ENCODE measurements at places on chromosomes 1 and 21.

DNA sequence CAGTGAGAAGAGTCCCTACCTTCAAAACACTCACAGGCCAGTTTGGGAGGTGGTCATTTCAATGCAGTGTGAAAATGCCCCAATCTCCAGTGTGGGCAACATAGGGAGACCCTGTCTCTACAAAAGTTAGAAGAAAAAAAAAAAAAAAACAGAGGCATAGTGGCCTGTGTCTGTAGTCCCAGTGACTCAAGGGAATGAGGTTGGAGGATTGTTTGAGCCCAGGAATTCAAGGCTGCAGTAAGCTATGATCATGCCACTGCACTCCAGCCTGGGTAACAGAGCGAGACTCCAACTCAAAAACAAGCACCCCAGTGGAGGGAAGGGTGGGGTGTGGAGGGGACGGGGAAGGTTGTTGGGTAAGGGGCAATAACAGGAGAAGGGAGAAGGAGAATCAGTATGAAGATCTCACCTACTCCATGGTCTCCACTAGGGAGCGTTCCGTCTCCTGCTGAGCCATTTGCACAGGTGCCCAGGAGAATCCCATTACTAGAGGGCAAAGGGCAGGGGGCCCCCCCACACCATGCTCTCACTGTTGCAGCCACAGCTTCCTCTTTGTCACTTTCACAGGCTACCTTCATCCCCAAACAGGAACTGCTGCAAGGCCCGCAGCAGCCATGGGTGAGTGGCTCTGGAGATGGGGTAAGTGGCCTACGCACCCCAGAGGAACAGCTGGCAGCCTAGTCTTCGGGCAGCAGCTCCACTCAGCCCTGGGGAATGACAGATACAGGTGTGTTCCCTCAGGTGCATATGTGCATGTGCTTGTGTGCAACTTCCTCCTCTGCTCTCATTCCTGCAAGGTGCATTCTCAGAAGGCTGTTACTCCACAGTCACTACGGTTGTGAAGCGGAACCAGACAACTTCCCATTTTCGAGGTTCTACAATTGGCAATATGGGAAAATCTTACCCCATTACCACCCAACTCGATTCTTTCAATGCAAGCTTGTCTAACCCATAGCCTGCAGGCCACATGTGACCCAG lies 87.9 kb upstream of the LYST start:
- DNase-seq, result peak; percentile 52

GRCh38 chr1:23801338-23801748 lies 789 bp upstream of the GALE start:
- no peak for DNase-seq

DNA sequence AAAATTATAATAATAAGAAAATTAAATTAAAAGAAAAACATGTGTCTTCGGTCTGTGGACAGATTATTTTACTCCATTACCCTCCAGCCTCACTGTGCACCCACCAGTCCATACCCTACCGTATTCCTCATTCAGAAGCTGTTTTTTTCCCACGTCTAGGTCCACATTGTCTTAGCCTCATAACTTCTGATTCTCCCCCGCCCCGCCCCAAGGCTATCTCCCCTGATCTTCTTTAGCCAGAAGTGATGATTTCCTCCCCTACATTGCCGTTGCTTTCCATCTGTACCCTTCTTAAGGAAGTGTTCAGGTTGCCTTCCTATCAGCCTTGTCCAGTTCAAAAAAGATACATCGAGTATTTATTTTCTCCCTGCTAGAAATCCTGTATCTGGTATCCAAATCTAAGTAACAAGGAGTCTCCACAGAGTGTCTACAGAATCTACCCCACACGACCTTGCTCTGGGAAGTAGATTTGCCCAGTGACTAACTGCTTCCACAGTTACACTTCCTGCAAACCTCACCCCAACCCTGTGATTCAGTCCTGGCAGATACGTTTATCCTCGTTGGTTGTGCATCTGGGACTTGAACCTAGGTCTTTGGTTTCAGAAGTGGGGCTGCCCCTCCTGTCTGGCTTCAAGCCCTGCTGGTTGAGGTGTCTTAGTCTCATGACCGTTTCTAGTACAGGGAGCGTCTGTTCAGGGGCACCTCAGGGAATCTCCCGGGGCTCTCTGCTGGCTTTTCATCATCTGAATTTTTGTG lies 470.2 kb downstream of the CAMTA1 start:
- no peak for DNase-seq

GRCh38 chr21:46667741-46668380 lies 32.4 kb downstream of the PRMT2 start:
- DNase-seq, result no peak

- DNase-seq, result no peak
Measured at GRCh38 chr1:185846672-185847444, 112.7 kb downstream of the HMCN1 start.

DNA sequence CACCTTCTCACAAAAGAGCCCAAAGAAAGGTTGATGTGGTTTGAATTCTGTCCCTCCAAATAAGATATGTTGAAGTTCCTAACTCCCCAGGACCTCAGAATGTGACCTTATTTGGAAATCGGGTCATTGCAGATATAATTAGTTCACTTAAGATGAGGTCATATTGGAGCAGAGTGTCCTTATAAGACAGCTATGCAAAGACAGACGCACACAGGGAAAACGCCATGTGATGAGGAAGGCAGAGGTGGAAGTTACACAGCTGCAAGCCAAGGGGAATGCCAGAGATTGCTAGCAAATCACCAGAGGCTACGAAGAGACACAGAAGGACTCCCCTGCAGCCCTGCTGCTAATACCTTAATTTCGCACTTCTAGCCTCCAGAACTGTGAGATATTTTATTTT lies 5.2 kb upstream of the ABCB10 start:
- no peak for DNase-seq

DNA sequence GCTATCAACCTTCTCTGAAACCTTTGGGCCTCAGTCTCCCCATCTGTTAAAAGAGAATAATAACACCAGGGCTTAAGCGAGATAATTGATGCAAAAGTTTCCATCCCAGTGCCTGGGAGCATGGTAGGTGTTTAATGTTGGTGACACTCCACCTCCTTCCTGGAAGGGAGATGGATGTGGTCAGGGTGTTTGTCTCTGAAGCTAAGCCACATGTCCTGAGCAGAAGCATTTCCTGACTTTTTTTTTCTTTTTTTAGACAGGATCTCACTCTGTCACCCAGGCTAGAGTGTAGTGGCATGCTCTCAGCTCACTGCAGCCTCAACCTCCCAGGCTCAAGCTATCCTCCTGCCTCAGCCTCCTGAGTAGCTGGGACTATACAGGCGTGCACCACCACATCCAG lies 72.6 kb upstream of the HMGB4 start:
- DNase-seq, result no peak

DNA sequence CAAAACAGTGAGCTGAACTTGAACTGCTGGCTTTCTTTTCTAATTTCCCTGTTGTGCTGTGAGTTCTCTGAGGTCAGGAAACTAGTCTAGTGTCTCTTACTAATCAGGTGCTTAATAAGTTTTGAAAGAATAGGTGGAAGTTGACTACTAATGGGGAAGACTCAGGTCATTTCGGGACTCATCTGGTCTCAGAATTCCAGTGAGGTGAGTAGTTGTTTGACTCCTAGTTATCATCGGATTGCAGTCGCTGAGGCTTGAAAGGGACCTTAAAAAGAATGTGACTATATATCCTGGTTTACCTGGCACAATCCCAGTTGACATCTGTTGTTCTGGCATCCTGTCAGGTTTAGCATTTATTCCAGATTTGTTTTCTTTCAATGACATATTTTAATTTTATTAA lies 81.4 kb upstream of the SPAG17 start:
- DNase-seq, result no peak

GRCh38 chr1:107294686-107295085 lies 153.8 kb downstream of the NTNG1 start:
- DNase-seq, result no peak

- DNase-seq, result no peak
Measured at GRCh38 chr1:220221670-220222069, 50.6 kb downstream of the RAB3GAP2 start.

DNA sequence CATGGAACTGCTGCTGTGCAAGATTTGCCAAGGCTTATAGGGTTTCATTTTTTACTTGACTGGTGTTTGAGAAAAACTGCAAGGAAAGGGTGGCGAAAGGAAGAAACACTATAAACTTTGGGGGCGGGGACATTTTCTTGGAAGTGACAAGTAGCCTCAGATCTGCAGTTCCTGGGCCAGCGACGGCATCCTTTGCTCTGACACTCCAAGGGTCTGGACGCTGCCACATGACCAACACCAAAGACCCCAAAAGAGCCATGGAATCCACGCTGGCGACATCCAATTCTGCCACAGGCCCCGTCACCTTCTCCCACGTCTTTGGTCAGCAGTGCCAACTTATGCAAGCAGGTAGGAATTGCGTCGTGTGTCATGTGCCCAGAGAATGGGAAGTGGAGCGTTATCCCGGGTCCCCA lies 193.4 kb downstream of the PRDM2 start:
- DNase-seq, result no peak

GRCh38 chr1:60153961-60154360 lies 80.4 kb upstream of the C1orf87 start:
- no peak for DNase-seq

- DNase-seq, result no peak
Measured at GRCh38 chr1:9960011-9960410, 16.7 kb downstream of the NMNAT1 start.

- no peak for DNase-seq
Measured at GRCh38 chr1:4796161-4797015, 142.0 kb downstream of the AJAP1 start.

- DNase-seq, result peak; percentile 63
Measured at GRCh38 chr1:203306089-203306964, 1.0 kb downstream of the BTG2 start.

DNA sequence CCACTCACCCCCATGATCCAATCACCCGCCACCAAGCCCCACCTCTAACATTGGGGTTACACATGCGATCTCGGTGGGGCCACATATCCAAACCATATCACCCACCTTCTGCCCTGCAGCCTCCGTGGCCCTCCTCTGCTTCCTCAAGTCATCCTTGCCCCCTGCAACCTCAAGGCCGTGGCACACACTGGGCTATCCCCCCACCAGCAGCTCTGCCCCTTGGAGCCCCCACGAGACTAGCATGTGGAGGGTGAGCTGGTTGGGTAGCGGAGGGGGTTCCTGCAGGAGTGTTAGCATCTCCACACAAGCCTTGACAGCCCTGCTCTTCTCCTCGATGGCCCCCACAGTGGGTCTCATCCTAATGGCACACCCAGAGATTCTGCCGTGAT lies 100.8 kb downstream of the TOMM20 start:
- DNase-seq, result no peak

GRCh38 chr1:241611063-241611462 lies 29.1 kb downstream of the CHML start:
- DNase-seq, result no peak

DNA sequence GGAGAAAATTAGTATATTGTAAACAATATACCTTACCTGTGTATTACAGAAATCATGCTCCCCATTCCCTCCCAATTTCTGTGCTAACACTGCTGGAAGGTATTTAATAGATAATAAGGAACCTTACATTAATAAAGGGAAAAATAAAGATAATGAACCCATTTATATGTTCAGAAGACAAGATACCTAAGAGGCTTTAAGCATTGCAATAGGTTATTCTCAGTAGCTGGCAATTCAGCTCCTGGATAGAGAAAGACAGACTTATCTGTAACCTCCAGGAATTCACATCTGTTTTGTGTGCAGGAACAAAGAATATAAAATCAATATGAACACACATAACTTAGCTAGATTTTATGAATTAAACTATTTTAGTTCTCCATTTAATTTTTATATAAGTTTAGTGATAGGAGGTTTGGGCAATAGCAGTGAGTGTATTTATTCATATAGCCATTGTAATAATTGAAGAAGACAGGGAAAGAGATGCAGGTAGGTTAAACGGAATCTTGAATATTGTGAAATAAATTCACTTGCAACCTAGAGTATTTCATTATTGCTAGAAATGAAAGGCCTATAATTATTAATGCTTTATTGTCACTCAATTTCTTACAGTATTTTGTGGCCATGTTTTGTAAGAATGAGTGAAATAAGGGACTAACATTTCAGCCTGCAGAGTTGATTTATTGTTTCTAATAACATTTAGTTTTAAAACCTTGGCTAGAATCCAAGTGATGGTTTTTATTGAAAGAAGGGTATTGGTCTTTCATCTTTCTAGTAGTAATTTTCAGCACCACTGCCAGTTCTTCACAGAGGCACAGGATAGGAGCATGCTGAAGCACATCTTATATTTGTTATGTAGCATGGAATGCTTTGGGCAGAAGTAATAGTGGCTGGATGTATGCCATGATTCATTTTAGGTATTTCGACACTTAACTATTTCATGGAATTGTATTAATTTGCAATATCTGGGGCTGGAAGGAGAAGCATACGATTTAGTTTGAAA lies 1.5 kb downstream of the XPR1 start:
- DNase-seq, result no peak

GRCh38 chr1:243475966-243476365 lies 220.1 kb downstream of the SDCCAG8 start:
- DNase-seq, result no peak

DNA sequence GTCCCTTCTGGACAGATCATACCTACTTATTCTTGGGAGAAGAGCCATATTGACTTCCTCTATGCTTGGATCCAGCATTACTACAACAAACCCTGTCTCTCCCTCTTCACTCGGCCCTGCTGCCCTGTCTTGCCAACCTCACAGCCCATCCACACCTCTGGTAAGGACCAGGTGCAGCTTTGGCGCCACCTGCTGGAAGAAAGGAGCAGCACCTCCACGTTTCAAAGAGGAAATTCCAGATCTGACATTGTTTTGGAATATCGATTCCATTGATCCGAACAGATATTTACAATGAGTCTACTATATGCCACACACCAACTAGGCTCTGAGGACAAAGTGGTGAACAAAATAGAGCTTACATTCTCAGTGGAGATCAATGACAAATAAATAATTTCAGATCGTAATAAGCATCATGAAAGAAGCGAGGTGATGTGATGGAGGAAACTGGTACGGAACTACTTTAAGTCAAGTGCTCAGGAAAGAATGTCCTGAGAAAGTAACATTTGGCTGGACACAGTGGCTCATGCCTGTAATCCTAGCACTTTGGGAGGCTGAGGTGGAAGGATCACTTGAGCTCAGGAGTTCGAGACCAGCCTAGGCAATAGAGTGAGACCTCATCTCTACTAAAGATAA lies 18.7 kb downstream of the MFSD2A start:
- peak; percentile 77 for DNase-seq

GRCh38 chr1:98761219-98761865 lies 99.8 kb downstream of the SNX7 start:
- DNase-seq, result no peak

GRCh38 chr1:198865319-198865718 lies 226.5 kb downstream of the PTPRC start:
- DNase-seq, result no peak

- DNase-seq, result no peak
Measured at GRCh38 chr1:6128276-6129081, 51.6 kb downstream of the CHD5 start.

DNA sequence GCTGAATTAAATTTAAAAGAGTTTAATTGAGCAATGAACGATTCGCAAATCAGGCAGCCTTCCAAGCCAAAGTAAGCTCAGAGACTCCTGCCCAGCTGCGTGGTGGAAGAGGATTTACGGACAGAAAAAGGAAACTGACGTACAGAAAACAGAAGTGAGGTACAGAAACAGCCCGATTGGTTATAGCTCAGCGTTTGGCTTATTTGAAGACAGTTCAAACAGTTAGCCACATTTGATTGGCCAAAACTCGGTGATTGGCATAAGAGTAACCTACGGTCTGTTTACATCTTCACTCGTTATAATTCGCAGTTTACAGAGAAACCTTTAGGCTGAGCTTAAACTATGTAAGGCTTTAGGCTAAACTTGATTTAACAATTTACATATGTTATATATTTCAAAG lies 46.9 kb downstream of the CR1L start:
- no peak for DNase-seq
